ENCODE measurements at places on chromosomes 1 and 21.

- no peak for DNase-seq
Observed at GRCh38 chr21:31993826-31994825, 121.3 kb downstream of the HUNK start.

- DNase-seq = peak; percentile 88
Observed at GRCh38 chr1:38000529-38001455, 4.5 kb downstream of the FHL3 start.

DNA sequence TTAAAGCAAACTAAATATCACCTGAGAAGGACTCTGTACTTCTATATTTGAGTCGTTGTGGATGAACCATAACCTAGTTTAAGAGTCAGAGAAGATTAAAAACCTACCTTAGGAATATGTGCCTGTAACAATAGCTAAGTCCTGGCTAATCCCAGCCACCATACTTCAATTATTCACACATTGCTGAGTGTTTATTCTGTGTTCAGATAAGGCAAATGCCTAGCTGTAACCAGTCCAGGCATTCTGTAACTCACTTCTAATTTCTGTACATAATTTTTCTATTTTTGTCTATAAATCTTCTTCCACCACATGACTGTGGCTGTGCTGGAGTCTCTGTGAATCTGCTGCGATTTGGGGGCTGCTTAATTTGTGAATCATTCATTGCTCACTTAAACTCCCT lies 441.9 kb upstream of the ADAMTS5 start:
- no peak for DNase-seq

- DNase-seq = no peak
Observed at GRCh38 chr1:206471415-206471801, 1.1 kb downstream of the IKBKE start.

DNA sequence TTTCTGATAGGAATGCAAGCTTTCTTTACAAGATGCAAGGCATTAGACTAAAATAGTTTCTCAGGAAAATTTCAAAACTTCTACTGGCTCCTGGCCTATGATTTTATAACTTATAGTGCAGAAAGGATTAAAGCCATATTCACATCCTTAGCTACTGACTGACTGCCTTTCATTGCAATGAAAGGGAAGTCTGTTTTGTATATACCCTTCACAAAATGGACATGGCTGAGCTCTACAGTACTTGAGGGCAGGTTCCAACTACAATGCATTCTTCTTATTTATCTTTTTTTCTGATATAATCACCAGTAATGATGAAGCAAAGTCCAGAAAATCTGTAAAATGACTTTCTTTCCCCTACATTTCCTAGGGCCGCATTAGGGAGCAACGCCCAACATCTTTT lies 100.5 kb upstream of the ESRRG start:
- no peak for DNase-seq

DNA sequence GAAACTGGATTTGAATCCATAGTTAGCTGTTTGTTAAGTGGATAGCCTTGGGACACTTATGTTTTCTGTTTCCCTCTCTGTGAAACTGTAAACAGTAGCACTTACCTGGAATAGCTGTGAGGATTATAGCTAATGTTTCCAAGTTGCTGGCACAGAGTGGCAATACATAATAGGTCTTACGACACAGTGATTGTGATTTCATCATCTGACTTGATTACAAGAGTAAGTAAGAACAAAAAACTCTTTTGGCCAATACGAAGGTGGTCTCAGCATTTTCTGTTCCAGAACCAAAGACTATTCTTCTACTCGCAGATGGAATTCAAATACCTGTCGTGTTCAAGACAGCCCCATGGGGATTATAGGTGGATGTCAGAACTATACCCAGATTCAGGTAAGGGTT lies 2.1 kb downstream of the C8B start:
- no peak for DNase-seq

DNA sequence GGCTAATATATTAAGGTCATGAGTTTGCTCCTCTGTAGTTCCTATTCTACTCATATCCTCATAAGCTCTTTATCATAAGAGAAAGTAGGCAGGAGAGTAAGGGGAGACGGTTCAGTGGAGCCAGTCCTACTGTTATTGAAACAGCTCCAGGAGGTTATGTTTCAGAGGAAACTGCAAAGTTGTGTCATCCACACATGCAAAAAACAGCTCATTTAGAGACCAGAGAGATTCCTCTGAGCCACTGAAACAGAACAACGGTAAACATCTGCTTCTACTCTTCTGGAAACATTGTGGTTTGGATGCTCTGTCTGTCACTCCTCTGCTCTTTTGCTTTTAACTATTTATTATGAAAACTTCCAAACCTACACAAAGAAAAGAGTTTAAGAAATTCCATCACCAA lies 66.3 kb upstream of the PPP2R5A start:
- peak; percentile 94 for DNase-seq

Measured in astrocyte of the cerebellum (primary cell).